BE2C (cell line): ENCODE measurements at places on chromosomes 6 and 20.

- DNase-seq, result no peak
Observed at GRCh38 chr20:17066902-17067301, 159.9 kb upstream of the PCSK2 start.

DNA sequence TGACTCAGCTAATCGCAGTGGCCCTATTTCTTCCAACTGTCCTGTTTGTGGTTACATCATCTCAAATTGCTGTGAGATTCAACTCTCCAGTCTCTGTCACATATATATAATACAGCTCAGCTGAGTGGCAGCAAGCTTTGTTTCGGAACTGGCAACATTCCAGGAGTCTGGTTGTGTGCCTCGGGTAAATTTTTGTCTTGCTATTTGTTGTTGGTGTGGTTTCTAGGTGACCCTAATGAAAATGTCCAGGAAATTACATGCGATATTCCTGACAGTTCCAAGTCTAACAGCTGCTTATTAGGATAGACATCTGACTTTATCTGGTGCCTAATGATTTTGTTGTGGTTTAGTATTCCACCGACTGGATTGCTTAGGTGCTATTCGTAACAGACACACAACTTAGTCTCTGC lies 581.8 kb downstream of the CD109 start:
- peak; percentile 4 for DNase-seq

- DNase-seq, result no peak
Observed at GRCh38 chr6:110738899-110739365, 76.3 kb downstream of the CDK19 start.

GRCh38 chr6:124223611-124224345 lies 420.1 kb downstream of the NKAIN2 start:
- no peak for DNase-seq

DNA sequence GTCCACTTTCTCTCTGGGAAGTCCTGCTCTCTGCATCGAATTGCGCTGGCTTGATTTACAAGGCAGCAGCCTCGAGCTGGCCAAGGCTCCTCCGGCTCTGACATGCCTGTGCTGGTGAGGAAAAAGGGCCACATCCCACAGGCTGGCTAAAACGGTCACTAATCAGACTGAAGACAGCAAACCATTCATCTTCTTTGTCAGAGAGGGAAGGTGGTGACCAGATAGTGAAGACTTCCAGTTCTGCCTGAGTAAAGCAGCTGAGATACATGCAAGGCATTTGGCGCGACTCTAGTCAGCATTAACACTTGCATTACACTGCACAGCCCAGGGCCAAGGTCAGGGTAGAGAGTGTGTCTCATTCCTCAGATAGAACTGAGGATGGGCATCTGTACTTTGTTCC lies 203.2 kb upstream of the MAP3K7 start:
- DNase-seq, result no peak

GRCh38 chr6:139801571-139802321 lies 427.3 kb upstream of the CITED2 start:
- no peak for DNase-seq

DNA sequence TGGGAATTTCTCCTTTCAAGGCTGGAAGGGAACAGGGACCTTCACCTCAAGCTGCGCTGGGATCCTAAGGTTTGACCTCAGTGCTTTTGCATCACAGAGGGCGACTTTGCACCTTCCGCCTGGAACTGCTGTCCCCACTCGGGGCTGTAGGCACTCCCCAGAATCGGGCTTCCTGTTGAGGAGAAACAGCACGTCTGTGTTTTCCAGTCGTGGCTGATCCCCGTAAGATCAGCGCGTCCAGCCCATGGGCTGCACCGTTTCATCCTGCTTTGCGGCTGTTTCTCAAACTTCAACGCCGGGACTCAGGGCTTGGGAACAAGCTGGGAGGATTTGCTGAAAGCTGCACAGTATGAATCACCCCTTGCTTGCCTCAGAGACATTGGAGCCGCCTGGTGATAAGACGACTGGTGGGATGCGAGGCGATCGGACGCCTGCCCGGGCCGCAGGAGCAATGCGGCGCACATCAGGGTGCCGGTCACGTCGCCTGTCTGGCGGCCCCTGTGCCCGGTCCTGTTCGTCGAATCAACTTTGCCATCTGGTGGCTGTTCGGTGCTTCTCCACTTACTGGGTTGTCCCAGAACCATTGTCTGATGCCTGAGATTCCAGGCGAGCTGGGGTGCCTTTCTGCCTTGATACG lies 53.6 kb upstream of the FRMD1 start:
- DNase-seq, result peak; percentile 66

GRCh38 chr20:57147185-57147584 lies 119.3 kb downstream of the BMP7 start:
- no peak for DNase-seq

DNA sequence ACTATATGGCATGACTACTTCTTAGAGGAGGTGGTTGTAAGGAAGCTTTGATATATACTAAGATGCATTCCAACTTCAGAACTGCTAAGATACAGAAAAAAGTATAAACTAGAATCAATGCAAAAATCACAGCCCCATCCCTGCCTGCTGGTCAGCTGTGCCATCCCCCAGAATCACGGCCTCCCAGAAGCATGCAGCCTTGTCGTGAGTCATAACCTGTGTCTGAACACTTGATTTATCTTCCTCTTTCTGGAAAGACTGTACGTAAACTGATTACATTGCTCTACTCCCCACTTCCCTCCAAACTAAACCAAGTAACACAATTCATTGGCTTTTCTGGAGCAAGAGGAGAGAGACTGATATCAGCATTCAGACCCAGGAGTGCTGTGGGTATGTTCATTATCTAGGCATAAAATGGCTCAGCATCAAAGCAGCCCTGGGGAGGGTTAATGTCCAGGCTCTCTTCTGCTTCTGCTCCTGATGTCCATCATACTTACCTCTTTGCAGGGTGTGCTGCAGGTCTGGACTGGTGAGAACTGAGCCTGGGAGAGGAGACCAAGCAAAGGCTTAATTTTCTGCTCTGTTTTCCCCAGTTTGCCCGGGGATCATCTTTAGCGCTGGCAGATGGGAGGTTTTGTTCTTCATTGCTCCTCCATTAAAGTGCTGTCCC lies 18.4 kb downstream of the SCP2D1 start:
- DNase-seq, result no peak

DNA sequence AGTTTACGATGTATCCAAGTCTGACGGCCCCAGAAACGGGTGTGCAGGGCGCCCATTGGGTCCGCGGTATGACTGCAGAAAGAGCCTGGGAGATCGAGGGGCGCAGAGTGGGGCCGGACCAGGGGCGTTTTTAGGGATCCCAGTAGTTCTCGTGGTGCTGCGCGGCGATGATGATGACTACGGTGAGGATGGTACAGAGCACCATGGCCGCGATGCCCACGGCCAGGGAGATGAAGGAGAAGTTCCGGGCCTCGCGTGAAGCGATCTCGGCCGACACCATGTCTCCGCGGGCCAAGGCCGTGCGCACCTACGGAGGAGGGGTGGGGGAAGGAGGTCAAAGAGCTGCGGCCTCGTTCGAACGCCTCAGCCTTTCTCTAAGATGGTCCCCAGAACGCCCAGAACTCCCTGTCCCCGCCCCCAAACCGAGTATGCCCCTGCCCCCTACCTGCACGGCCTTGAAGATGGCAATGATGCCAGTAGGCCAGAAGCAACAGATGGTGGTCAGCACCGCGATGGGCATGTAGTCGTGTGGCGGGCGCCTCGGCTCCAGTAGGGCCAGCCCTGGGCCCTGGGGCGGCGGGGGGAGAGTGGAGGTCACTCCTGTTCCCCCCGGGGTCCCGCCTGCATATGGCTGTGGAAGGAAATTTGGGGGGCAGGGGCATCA lies 2.5 kb downstream of the PRRT1 start:
- DNase-seq, result no peak

- no peak for DNase-seq
Observed at GRCh38 chr6:136463743-136464142, 86.5 kb downstream of the MAP7 start.

- DNase-seq, result no peak
Observed at GRCh38 chr6:132161283-132161682, 210.1 kb upstream of the CCN2 start.

DNA sequence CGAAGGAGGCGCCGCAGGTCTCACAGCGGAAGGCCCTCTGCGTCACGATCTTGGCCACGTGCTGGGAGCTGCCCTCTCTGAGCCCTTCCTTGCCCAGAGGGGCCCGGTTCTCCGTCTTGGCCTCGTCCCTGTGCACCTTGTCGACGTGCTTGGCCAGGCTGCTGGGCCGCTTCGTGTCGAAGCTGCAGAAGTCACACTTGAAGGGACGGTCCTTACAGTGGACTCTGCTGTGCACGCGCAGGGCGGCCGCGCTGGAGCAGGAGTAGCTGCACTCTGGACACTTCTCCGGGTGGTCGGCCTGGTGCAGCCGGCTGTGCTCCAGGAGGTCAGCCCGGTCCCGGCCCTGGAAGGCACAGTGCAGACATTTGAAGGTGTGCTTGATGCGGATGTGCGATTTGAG lies 106.9 kb downstream of the ZFP64 start:
- no peak for DNase-seq

DNA sequence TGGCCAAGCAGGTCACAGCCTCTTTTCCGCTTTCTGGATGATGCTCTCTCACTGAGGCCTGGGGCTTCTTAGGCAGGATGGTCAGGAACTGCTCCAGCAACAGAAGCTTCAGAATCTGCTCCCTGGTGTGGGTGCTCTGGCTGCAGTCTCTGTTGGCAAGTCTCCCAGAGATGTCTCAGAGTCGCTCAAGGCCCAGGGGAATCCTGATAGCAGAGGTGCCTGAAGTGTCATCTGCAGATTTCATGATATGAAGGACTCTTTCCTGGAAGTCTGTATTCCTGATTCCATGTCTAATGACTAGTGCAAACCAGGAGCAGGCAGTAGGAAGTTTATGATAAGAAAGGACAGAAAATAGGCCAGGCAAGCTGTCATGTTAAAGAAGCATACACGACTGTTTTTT lies 20.3 kb downstream of the ZSCAN31 start:
- peak; percentile 74 for DNase-seq

GRCh38 chr6:89254569-89254968 lies 37.4 kb upstream of the GABRR1 start:
- DNase-seq, result no peak

- peak; percentile 59 for DNase-seq
Observed at GRCh38 chr20:48679599-48679998, 148.2 kb downstream of the PREX1 start.

DNA sequence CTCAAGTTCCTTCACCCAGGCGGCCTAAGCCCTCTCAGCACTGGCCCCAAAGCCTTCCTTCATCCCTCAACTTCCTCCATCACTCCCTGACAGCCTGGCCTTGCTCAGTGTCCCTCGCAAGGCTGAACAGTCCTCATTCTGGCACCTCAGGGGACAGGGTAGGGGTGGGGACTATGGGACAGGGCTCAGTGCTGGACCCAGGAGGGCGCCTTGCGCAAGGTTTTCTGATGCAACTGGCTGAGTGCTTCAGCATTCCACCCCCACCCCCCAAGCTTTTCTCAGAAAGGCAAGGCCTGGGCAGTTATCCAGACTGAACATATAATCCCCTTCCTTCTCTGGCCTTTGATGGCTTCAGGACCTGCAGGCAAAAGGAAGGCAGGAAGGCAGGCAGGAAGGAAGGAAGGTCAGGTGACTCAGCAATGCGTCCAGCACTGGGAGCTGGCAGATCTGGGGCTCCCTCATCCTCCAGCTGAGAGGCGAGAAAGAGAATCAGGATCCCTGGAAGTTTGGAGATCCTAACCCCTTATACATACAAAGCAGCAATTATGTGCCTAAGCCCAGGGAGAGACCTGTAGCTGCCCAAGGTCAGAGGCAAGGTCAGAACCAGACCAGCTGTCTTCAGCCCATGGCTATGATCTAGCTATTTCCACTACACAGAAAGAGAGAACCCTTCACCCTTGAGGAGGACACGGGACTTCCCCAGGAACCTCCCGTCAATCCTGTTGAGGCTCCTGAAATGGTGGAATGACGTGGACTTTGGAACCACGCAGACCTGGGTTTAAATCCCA lies 8.6 kb upstream of the TRIB3 start:
- no peak for DNase-seq

GRCh38 chr6:89375427-89376267 lies 23.1 kb upstream of the UBE2J1 start:
- DNase-seq, result peak; percentile 74

- no peak for DNase-seq
Observed at GRCh38 chr6:3140201-3140600, 17.1 kb downstream of the TUBB2A start.

- no peak for DNase-seq
Observed at GRCh38 chr6:169163411-169163901, 90.2 kb downstream of the THBS2 start.

DNA sequence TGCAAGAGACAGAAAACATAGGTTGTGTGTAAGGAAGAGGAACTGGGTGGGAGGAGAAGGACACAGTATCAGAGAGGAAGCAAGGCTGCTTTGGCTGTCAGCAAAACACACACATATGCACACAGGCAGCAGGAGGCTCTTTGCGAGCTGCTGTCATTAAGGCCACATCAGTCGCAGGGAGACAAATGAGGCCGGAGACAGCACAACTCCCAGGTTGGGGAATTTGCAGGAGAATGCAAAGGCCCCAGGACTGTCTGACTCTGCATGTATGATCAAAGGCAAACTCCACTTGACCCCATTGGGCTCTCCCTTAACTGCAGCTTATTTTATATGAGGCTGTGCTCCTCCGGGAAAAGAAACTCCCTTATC lies 35.3 kb downstream of the METTL24 start:
- DNase-seq, result no peak

GRCh38 chr20:39503902-39504709 lies 542.0 kb downstream of the DHX35 start:
- DNase-seq, result no peak

DNA sequence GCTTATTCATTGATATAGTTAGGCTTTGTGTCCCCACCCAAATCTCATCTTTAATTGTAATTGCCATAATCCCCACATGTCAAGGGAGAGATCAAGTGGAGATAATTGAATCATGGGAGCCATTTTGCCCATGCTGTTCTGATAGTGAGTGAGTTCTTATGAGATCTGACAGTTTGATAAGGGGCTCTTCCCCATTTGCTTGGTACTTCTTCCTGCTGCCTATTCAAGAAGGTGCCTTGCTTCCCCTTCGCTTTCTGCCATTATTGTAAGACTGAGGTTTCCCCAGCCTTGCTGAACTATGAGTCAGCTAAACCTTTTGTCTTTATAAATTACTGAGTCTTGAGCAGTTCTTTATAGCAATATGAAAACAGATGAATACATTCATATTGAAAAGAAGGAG lies 45.6 kb downstream of the CENPW start:
- DNase-seq, result no peak

DNA sequence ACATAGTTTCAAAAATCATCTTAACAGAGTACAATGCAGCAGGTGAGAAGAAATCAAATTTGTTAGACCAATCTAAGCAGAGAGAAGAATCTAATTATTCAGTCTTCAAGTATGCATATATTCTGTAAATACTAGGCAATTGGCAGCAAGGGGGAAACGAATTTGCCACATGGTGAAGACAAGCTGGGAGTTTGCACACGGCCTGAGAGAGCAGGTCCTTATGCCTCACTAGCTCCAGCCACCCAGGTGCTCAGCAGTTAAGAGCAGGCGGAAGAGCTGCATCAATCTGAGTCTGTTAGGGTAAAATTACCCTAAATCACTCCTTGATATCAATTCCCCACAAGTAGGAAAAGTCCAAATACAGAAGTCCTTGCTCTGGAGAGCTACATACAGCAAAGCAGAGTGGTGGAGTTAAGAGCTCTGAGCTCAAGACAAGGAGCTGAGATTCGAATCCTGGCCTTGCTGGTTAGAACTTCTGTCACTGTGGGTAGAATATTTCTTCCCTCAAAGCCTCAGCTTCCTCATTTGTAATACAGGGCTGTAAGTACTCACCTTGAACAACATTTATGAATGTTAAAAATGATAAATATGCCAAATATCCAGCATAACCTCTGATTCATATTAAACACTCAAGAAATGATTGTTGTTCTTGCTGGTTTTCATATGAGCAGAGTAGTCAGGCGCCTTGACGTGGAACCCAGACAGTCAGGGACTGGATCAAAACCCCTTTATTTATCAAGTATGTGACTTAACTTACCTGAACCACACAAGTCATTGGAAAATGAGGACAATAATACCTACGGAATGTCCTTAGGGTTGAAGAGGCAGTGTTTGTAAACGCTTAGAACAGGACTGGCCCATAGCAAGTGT lies 444.2 kb downstream of the CDH26 start:
- DNase-seq, result no peak
